Right ventricle myocardium superior (tissue), 1 donor: ENCODE measurements at places on chromosomes 4 and X. TPM values are rescaled to one million over a fixed set of nuclear protein-coding genes. Genes with fewer than 3 reads are reported as not detected.
A peak's percentile ranks its signal among the peaks of the same experiment; 100 is the strongest.

- DNase-seq, result no peak
These were observed 50.3 kb downstream of the ARHGAP10 start for GRCh38 chr4:147782087-147782781.

The BST1 gene
- 2.6 TPM for total RNA-seq

GRCh38 chrX:125108921-125109320 lies 210.8 kb upstream of the TEX13C start:
- DNase-seq, result no peak

GRCh38 chr4:98482847-98483806 lies 175.3 kb downstream of the TSPAN5 start:
- no peak for DNase-seq

- DNase-seq, result no peak
These were observed 715.2 kb upstream of the HTR2C start for GRCh38 chrX:113868711-113869110.

- DNase-seq, result no peak
These were observed 106.4 kb upstream of the NWD2 start for GRCh38 chr4:37138019-37138653.

The ERAS gene
- not detected for total RNA-seq

DNA sequence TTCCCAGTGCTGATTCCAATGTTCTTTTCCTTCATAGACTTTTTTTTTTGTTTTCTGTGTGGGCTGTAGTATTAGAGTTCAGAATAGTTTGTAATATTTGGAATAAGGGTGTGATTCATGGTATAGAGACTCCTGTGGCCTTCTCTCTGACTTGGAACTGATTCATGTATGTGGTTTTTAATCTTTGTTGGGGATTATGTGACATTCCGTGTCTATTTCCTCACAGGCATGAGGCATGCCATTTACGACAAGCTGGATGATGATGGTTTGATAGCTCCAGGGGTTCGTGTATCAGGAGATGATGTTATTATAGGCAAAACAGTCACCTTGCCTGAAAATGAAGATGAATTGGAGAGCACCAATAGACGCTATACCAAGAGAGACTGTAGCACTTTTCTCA lies 44.4 kb downstream of the POLR2B start:
- no peak for DNase-seq

DNA sequence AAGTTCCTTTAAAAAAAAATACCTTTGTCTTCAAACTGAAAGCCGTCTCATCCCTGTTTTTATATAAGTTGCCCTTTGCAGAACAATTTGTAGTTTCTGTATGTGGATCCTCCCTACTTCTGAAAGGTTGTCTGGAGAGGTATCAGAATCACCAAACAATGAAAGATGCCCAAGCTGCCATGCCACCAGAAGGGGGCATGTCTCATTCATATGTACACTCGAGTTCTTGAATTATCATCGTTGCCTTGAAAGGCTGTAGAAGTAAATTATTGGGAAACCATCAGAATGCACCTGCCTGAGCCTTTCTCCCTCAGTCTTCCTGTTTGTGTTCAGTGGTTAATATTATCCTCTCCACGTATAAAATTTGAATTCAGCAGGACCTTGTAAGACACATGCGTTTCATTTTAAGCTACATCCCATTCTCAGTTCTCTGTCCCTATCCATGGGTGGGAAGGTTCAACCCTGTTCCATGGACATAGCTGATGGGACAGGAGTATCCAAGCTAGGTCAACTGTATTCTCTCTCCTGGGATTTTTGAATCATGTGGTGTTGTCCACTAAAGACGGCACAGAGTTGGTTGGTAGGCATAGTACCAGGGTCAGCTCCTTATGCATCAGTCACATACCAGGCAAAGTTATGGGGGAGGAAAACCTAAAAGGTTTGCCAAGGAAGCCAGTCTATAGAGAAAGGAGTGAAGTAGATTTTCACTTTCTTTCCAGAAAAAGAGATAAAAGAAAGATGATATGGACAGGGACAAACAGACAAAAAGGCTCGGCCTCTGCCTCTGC lies 24.0 kb downstream of the GALNT7 start:
- no peak for DNase-seq

GRCh38 chrX:57677132-57677858 lies 2.8 kb downstream of the NLRP2B start:
- DNase-seq, result no peak

DNA sequence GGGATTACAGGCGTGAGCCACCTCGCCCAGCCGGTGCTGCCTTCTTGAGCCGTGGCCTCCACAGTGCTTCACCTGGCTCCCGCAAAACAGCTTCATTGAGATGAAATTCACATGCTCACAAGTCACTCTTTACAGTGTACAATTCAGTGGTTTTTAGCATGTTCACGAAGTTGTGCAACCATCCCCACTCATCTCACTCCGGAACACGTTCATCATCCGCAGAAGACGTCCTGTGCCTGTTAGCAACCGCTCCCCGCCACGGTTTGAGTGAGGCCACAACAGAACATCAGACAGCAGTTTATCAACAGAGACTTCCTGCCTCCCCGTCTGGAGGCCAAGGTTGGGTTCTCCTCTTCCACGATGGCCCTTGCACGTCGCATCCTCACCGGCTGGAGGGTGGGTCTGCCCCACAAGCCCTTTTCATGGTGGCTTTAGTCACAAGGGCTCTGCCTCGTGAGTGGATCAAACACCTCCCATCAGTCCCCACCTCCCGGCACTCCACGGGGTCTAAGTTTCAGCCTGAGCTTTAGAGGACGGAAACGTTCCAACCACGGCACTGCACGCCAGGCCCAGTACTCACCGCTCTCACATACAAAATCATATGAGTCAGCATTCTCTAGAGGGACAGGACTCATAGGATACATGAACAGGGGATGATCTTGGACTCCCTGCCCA lies 29.6 kb upstream of the SPON2 start:
- DNase-seq, result peak; percentile 75

- no peak for DNase-seq
These were observed 11.0 kb downstream of the ATP5ME start for GRCh38 chr4:663046-663437.

DNA sequence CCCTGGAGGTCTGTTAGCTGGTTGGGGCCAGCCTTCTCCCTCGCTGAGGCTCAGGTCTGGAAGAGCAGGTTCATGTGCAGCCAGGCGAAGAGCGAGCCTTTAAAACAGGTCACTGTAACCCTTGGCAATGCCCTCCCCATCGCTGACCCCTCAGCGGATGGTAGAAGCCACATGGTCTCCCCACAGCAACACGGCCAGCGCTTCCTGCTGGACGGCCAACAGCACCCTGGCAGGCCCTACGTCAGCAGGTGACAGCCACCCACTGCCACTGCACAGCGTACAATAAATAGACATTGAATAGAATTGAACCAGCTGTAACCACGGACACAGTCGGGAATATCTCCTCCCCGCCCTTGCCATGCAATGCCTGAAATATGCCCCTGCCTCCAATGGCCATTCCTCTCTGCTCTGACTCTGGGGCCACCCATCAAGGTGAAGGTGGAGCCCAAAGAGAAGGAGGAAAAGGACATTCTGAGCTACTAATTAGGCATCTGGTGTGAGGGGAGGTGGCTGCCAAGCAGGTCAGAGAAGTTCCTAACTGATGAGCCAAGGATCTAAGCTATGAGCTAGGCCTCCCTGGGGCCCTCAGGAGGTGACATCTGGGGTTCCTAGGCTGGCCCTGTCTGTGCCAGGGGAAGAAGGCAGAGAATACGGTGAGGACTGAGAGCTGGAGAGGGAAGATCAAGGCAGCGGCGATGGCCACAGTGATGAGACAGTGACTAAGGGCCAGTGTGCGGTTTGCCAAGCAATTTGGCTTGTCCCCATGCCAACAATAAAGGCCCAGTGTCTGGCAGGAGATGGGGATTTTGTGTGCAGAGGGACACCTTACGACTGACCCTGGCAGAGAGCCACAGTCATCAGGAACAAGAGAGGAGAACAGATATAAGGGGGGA lies 202.3 kb downstream of the BCOR start:
- no peak for DNase-seq

The SMIM10 gene
- total RNA-seq, result 4.6 TPM

- DNase-seq, result no peak
These were observed 58.1 kb downstream of the DCHS2 start for GRCh38 chr4:154433543-154433942.

The SMIM31 gene
- not detected for total RNA-seq

GRCh38 chrX:100407147-100407783 lies 2.8 kb downstream of the PCDH19 start:
- DNase-seq, result no peak

DNA sequence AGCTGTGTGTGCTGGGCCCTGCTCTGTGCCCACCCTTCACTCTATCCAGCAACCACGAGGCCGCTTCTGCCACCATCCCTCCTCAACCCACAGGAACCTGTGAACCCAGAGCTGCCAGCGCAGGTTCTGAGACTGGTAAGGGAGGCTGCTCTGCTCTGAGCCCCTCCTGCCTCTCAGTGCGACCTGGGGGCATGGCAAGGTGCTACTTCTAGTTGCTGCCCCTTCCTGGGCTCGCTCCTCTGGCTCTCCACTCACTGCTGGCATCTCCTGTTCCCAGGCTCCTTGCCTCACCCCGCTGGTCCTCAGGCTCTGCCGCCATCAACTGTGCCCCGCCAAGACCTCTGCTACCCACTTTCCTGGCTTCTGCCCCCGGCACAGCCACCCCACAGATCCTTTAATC lies 39.3 kb downstream of the RNF212 start:
- DNase-seq, result no peak

DNA sequence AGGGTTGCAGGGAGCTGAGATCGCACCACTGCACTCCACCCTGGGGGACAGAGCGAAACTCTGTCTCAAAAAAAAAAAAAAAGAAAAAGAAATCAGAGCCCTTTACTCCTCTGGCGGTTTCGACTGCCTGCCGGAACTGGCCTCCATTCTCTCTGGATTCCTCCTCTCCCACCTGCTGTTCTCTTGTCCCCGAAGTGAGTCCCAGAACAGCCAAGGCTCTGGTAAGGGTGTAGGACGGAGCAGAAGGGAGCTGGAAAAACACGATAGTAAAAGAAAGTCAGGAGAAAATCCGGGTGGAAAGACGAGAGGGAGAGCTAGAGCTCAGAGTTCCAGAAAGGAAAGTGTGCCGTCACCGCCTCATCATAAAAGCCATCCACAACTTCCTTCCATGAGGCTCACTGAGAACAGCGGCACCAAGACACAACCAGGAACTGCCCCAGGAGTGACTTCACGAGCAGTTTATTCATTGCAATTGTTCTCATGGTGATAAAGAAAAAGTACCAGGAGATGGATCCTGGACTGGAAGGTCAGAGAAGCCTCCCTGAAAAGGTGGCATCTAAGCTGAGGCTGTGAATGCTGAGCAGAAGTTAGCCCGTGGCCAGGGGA lies 12.3 kb downstream of the TLR3 start:
- no peak for DNase-seq

DNA sequence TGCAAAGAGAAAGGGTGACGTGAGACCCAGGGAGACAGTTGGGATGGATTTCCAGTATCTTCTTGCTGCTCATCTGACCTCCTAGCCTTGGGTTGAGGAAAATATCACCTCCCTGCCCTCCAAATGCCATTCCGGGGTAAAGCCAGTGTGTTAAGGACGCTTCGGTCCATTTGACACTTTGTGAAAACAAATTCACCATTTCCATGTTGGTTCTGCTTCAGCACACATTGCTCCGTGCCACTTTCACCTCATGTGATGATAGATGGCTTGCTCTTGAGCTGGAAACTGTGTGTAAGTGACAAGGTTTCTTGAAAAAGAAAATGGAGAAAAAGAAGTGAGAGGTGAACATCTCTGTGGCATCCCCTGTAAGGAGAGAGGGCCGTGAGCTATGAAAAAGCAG lies 256.1 kb upstream of the PGRMC2 start:
- no peak for DNase-seq

DNA sequence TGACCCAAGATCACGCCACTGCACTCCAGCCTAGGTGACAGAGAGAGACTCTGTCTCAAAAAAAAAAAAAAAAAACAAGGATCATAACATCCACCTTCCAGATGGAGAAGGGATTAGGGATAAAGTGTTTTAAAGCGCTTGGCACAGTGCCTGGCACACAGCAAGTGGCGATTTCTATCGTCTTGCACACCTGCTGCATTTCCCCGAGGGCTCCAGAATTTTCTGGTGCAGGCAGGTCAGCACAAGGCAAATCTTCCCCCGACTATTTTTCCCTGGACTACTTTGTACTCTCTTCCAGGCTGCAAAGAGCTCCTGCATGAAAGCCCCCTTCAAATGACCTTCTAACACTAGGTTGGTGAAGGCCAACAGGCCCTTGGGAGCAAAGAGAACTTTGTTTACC lies 57.3 kb downstream of the APBB2 start:
- DNase-seq, result no peak

DNA sequence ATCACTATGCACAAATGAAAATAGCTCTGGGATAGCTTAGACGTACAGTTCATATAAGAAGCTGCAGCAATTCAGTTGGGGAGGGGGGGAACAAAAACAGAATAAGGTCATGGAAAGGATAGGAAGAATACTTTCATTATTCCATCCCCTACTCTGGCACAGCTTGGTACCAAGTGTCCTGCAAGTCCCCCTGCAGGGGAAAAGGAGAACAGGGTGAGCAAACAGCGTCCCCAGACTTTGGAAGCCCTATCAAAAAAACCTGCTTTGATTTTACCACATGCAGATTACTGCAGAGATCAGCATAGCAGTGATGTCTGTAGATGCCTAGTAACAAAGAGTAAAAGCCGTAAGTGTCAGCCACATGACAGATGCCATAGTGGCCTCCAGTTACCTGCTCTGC lies 209.4 kb upstream of the NEIL3 start:
- no peak for DNase-seq

GRCh38 chr4:78569306-78569821 lies 17.8 kb downstream of the ANXA3 start:
- no peak for DNase-seq

The ATOH1 gene
- not detected for total RNA-seq

The ARSJ gene
- total RNA-seq, result 0.70 TPM

- DNase-seq, result no peak
These were observed 248.3 kb upstream of the GATB start for GRCh38 chr4:152009031-152009670.

The MAGEA4 gene
- total RNA-seq, result not detected

GRCh38 chr4:8427761-8428287 lies 12.7 kb downstream of the ACOX3 start:
- DNase-seq, result no peak

DNA sequence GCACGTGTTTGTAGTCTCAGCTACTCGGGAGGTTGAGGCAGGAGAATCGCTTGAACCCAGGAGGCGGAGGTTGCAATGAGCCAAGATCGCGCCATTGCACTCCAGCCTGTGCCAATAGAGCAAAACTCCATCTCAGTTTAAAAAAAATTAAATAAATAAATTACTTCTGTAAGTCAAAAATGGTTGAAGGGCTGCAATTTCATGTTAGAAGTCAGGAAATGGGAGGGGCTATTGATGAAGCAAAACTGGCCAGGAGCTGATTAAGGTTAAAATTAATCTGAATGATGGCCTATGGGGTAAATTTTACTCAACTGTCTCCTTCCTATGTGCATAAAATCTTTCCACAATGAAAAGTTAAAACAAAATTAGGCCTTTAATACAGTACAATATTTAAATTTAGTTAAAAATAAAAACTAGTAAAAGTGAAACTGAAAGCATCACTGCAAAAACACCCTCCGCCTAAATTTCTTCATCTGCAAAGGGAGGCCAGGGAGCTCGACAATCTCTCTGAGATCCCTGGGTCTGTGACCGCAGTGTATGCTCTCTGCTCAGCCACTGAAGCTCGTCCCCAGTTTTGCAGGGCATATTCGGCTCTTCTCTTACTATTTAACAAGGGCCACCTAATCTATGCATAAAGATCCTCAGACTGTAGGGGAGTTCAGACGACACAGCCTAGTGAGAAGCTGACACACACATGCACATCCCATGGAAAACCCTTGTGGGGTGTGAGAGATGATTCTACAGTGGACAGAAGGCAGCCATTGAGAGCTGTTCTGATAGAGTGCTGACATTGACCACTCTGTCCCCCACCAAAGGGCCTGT lies 57.2 kb downstream of the IRF2 start:
- no peak for DNase-seq

The RIPPLY1 gene
- not detected for total RNA-seq
